ENCODE measurements at places on chromosomes 3 and 15. TPM values are rescaled to one million over a fixed set of nuclear protein-coding genes. Genes with fewer than 3 reads are reported as not detected.

The KIF9 gene
- polyA plus RNA-seq: 14.7 TPM

The GABRB3 gene
- polyA plus RNA-seq: 2.2 TPM

The GPR160 gene
- polyA plus RNA-seq: 7.8 TPM

The ZWILCH gene
- polyA plus RNA-seq: 26.1 TPM

The SPTBN5 gene
- 1.0 TPM for polyA plus RNA-seq

The OR5H14 gene
- polyA plus RNA-seq: not detected

The MAGI1 gene
- 29.0 TPM for polyA plus RNA-seq

The PLSCR2 gene
- polyA plus RNA-seq: 0.74 TPM

The TRIM42 gene
- not detected for polyA plus RNA-seq

The MESP2 gene
- not detected for polyA plus RNA-seq

The IQCF5 gene
- not detected for polyA plus RNA-seq

The TMOD2 gene
- 6.1 TPM for polyA plus RNA-seq
